Activated T-cell treated with anti-CD3 and anti-CD28 coated beads, Interleukin-2, amount 50 U/mL, for 1 hour (primary cell): ENCODE measurements at places on chromosomes 3 and 15.
A peak's percentile ranks its signal among the peaks of the same experiment; 100 is the strongest.

- no peak for DNase-seq
These were observed 7.2 kb upstream of the DYNC1LI1 start for GRCh38 chr3:32577581-32578556.

DNA sequence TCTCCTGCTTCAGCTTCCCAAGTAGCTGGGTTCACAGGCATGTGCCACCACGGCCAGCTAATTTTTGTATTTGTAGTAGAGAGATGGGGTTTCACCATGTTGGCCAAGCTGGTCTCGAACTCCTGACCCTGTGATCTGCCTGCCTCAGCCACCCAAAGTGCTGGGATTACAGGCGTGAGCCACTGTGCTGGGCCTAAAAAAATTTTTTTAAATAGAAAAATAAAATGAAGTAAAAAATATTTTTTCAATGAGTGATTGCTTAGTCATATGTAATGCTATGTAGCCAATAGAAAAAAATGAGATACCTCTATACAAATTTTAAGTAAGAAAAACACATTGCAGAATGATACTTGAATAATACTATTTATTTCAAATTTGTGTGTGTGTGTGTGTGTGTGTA is 27.9 kb upstream of the SLC30A4 start:
- DNase-seq: no peak

GRCh38 chr3:65950340-65951326 is 88.1 kb downstream of the MAGI1 start:
- no peak for DNase-seq

GRCh38 chr15:91228890-91229289 is 128.8 kb downstream of the SV2B start:
- no peak for DNase-seq

GRCh38 chr3:137768361-137769321 is 4.5 kb downstream of the SOX14 start:
- no peak for DNase-seq

DNA sequence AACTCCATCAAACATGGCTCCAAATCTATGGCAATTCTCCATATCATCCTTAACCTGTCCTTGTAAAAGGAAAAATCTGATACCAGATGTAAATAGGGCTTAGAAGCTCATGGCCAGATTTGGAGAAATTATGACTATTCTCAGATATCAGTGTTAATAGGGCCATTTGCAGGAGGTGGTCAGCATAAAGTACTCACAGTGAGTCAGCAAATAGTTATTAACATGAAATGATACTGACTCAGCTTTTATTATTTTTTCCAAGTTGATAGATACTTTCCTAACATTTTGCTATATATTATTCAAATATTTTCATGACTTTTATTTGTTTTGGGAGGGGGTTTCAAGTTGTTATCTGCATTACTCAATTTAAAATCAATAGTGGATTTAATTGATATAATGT is 255.8 kb downstream of the MFSD1 start:
- DNase-seq: no peak

- DNase-seq: peak; percentile 84
These were observed at the start of gene ANXA2 for GRCh38 chr15:60397772-60398445. TSS of gene ANXA2 (minus strand) at chr15:60397986. CDS start at chr15:60386075, 11,911 bp downstream.

DNA sequence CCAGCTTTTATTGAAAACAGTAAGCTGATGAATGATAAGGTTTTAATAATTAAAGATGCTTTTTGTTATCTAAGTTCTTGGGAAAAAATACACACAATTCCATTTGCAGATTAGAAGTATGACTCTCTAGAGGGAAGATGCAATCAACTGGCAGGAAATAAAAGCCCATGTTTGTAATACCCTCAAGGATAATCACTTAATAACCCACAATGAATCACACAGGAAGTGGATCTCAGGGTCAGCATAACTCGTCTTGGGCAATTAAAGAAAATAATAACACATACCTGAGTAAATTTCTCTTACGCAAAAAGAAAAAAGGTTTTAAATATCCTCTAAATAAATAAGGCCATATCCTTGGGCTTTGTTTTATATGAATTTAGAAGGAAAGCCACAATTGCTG is 9.4 kb upstream of the EID1 start:
- no peak for DNase-seq

GRCh38 chr15:80325206-80325605 is 73.2 kb upstream of the CTXND1 start:
- DNase-seq: no peak

- DNase-seq: no peak
These were observed 766.7 kb upstream of the GOLIM4 start for GRCh38 chr3:168862466-168862865.

GRCh38 chr15:66484539-66485112 is 12.9 kb downstream of the SNAPC5 start:
- DNase-seq: no peak

GRCh38 chr3:44185396-44185915 is 56.2 kb upstream of the TOPAZ1 start:
- no peak for DNase-seq

GRCh38 chr3:50495609-50496423 is 7.6 kb downstream of the CACNA2D2 start:
- DNase-seq: no peak

- DNase-seq: no peak
These were observed 466.6 kb downstream of the IL5RA start for GRCh38 chr3:2643606-2644005.

GRCh38 chr3:38084334-38085310 is 45.6 kb downstream of the DLEC1 start:
- DNase-seq: no peak
